ENCODE measurements at places on chromosomes 2 and 18.

DNA sequence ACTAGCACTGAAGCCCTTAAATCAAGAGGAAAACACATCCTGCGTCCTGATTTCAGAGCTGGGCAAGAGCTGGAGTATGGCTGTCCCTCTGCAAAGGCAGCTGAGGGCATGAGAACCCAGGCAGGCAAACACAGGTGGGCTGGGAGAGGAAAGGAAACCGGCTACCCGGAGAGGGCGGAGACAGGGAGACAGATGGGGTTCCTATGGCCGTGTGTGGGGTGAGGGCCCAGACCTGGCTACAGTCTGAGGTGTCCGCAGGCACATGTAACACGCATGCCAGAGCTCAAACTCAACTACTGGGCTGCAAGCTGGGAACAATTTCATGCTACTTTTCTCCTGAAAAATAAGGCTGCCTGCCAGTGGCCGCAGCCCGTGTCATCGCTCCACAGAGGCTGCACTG, 2.7 kb downstream of the COPS9 start:
- no peak for DNase-seq

DNA sequence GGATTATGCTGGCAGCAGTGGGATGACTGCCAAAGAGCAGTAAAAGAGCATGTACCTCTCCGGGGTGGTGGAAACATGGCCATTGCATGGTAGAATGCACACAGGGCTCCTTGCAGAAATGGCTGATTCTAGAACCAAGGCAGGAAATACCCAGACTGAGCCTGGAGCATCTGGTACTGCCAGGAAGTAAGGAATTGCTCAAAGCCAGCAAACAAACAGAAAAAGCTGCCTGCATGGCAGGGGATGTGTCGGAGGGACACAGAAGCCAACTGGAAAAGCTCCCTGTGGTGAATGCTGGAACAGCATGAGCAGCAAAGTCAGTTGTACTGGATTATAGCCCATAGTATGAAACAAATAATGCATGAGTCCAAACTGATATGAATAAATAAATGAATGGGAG, 78.0 kb upstream of the NFATC1 start:
- DNase-seq, result no peak

DNA sequence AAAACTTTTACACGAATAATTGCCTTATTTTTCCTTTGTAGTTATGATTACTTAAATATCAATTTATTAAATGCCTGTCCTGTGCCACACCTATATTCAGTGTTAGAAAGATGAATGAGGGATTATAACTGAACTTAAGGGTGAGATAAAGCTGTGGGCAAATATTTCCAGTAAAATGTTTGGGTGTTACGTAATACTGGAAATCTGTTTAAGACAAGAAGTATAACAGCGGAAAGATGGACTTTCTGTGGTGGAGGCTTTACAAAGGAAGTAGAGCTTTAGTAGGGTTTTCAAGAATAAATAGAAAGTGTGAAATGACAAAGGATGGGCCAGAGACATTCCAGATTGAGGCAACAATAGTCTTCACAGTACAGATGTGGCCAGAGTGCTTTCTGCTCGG, 927.0 kb downstream of the DPP10 start:
- DNase-seq, result no peak

DNA sequence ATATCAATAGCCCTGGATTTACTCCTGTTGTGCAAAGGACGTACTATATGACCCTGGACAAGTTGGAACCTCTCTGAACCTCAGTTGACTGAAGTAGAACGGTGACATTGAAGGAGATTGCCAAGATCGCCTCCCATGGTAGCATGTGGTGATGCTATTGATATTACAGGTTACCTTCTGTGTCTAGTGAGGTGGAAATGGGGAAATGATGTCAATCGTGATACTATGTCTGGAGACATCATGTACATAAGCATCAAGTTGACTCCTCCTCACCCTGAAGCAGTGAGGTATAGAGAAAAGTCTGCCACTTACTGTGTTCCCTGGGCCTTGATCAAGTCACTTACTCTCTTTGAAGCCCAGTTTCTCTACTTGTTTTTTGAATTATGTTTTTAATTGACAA, 93.9 kb downstream of the KLF7 start:
- DNase-seq, result no peak

- no peak for DNase-seq
Observed at GRCh38 chr2:98839292-98839691, 96.7 kb downstream of the CRACDL start.

GRCh38 chr2:233314180-233314925, 6.7 kb downstream of the SAG start:
- no peak for DNase-seq

Measured in lung (tissue), 17 donors.